Bronchus fibroblast of lung (primary cell): ENCODE measurements at places on chromosomes 3 and 15. TPM values are rescaled to one million over a fixed set of nuclear protein-coding genes. Genes with fewer than 3 reads are reported as not detected.

SLC2A2 gene
- total RNA-seq = not detected in 2 replicates

STAC gene
- total RNA-seq = 4.3 and 5.0 TPM in 2 replicates

LAMB2 gene
- total RNA-seq = 215 and 282 TPM in 2 replicates

CHDH gene
- 0.15 and 0.34 TPM in 2 replicates for total RNA-seq

CSPG5 gene
- total RNA-seq = 0.15 and 0.17 TPM in 2 replicates

GOLGA8O gene
- total RNA-seq = not detected in 2 replicates

CCDC33 gene
- under 0.01 TPM in 1 of 2 replicates, not detected in the other for total RNA-seq
